ENCODE measurements at places on chromosomes 12 and 14.

DNA sequence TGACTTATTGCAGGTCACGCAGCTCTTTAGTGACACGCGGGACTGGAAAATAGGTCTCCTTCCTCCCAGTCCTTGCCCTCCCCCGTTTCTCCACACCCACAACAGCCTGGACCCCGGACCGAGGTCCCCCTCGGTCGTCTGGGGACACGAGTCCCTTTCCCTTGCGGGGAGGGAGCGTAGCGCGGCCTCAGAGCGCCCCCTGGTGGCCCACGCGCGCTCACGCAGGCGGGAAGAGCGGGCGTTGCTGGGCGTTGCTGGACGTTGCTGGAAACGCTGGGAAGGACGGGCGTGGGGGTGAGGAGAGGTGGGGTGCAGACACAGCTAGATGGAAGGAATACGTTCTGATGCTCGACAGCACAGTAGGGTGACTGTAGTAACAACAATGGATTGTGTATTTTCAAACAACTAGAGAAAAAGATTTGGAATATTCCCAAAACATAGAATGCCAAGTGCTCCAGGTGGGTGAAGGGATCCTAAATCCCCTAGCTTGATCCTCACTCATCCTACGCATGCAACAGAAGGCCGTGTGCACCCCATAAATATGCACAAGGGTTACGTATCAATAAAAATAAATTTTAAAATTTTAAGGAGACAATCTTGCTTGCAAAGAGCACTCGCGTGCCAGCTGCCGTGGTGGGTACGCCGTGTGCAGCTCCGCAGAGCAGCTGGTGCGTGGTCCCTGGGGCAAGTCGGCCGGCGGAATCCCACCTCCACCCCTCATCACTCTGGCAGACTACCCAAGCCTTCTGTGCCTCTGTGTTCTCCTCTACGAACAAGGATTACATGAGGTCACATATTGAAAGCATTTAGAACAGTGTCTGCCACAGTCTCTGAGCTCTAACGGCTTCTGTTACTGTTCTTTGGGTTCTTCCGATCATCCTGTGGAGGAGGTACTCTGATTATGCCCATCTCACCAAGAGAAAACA is 87.4 kb downstream of the B4GALNT3 start:
- peak; percentile 74 for DNase-seq

- DNase-seq: no peak
Measured at GRCh38 chr12:65941388-65941787, 117.1 kb downstream of the HMGA2 start.

DNA sequence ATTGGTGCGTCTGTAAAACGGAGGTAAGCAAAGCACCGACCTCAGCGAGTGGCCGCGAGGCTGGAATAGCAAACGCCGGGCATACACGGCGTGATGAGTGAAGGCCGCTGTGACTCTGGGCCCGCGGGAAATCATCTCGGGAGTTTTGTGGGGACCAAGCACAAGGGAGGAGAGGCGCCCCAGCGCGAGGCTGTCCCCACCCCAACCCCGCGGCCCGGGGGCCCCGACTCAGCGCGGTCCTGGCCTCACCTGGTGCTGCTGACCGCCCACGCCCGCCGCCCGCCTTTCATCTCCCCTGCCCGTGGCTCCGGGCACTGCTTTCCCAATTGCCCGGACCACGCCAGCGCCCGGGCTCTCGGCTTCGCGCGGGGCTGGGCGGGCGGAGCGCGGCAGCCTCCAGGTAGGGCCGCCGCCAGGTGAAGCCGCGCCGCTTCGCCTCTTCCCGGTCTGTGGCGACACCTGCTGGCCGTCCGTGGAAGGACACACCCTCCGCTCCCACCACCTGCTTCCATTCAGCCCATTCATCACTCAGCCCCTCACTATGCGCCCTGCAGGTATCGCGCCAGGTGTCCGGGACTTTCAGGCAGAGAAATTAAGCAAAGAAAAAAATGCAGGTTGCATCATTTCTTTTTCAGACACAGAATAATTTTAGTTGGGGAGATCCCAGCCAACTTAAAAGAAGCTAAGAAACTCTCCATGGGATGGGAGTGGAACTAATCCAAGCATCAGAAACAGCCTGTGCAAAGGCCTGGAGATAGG is 360.4 kb downstream of the MED13L start:
- peak; percentile 80 for DNase-seq

DNA sequence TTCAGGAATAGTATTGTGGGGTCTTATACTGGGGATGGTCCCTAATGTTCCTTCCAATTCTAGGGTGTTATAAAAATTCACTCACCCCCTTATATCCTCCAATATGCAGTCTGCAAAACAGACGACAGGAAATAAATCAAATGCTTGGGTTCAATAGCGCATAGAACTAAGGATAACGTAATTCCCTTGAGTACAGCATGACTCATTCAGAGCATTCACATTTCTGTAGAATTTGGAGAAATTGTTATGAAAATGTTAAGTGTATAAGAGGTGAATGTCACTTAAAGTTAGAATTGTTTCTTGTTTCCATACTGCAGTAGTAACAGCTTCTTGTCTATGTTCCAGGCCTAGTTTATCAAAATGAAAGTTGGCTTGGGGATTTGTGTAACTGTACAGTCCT is 271.4 kb downstream of the RPS29 start:
- no peak for DNase-seq

DNA sequence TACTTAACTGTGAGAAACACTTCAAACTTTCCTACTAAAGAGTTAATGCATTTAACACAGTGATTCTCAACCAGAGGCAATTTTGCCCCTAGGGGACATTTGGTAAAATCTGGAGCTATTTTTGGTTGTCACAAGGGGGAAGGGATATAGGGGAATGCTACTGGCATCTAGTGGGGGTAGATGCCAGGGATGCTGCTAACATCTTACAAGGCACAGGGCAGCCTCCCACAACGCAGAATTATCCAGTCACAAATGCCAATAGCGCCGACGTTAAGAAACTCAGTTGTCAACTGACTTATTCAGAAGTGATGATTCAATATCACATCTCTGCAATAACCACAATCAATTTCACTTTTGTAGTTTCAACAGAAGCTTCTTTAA is 2.0 kb downstream of the EEA1 start:
- DNase-seq: no peak

GRCh38 chr12:110107369-110108281 is 16.5 kb upstream of the IFT81 start:
- no peak for DNase-seq

DNA sequence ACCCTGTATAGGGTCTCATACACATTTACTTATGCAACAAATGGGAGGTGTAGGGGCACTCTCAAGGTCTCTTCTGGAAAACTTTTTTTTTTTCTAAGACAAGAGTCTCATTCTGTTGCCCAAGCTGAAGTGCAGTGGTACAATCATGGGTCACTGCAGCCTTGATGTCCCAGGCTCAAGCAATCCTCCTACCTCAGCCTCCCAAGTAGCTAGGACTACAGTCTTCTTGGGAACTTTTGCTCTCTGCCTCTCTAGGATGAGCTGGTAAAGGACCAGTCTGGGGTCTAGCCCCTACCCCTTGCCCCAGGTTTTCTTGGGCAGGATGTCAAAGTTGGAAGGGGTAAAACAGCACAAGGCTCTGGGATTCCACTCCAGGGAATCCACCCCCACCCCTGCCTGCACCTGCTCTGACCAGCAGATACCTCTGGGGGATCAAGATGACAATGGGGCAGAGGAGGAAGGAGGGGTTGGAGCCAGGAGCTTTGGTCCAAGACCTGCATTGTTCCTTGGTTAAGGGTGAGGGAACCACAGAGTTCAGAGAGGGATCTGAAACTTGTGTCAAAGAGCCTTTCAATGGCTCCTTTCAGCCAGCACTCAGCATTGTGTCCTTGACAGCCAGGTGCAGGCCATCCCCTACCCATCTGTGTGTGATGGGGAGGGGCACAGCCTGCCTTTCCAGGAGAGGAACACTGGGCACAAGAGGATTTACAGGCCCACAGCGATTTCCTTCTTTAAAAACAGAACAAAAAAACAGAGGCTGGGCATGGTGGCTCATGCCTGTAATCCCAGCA is 12.2 kb downstream of the CTDSP2 start:
- DNase-seq: no peak

GRCh38 chr12:132639956-132640520 is 21.5 kb downstream of the P2RX2 start:
- no peak for DNase-seq

- DNase-seq: no peak
Measured at GRCh38 chr12:57580466-57580795, 10.6 kb upstream of the PIP4K2C start.

DNA sequence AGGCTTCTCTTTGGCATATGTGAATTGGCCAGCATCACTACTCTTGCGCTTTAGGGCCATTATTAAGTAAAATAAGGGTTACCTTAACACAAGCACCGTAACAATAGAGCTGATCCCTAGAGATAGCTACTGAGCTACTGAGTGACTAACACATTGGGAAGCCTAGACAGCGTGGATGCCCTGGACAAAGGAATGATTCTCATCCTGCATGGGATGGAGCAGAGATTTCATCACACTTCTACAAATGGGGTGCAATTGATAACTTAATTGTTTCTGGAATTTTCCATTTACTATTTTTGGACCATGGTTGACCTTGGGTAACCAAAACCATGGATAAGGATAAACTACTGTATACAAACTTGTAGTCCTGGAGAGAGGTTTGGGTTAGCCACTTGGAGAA is 57.1 kb downstream of the FBXO34 start:
- DNase-seq: no peak

GRCh38 chr12:11901701-11902524 is 168.8 kb upstream of the BCL2L14 start:
- DNase-seq: no peak

DNA sequence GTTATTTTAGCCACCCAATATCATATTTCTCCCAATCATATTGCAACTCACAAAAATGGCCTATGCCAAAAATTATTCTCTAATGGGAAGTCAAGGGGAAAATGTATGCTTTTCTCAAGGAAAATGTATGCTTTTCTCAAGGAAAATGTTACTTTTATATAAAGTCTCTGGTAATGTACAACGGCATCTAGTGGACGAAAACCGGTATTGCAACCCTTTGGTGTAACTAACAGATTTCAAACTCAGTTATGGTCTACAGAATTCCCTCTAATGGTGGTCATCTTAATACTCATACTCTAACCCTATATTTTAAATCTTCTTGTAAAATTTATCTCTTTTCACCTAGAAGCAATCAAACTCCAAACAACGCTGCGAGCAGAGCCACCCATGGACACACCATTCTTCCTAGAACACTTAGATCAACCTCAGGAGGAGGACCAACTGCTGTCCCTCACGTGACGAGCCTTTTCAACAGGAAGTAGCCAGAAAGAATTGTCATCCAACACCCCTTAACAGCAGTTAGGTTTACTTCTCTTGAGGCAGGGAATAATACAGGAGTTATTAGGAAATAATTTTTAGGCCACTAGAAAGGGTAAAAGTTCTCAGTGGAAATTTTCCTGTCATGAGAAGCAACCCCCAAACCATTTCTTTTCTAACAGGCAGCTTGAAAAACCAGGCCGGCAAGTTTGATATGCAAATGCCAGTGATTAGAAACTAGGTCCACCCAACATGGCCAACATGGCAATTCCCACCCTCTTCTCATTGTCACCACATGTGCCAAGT is 20.1 kb downstream of the APOBEC1 start:
- no peak for DNase-seq

DNA sequence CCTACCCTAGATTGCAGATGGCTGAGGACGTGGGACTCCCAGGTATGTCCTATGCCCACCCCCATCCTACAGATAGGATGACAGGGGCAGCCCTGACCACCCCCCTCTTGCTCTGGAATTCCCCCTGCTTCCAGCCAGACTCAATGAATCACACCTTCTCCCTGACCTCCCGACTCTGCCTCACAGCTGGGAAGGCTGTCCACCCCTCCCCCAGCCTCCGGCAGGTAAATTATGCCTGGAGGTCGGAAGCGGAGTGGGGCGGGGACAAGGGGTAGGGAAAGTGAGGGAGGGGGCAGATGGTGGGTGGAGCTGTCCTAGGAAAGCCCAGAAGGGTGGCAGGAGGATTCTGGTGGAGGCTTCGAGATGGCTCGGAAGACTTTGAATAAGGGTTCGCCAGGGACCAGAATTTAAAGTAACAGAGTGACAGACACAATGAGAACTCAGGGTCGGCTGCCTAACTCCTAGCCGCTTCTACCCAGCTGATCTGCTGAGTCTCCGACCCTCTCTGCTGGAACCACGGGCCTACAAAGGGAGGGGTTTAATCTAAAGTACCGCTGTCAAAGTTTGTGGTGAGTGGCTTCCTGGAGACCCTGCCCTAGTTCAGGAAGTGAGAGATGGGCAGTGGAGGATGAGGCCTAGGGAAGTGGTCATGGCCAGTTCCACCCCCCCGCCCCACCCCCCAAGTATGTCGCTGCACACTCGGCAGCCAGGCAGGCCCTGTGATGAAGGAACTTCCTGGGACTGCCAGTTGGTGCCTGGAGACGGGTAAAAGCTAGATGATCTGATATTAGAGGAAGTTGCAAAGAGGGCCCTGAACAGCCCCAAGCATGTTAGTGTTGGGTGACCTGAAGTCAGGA is 4.2 kb downstream of the PLEKHG3 start:
- DNase-seq: no peak

- DNase-seq: no peak
Measured at GRCh38 chr12:128667193-128667592, 156.6 kb downstream of the SLC15A4 start.

- DNase-seq: no peak
Measured at GRCh38 chr12:29653286-29653685, 130.5 kb downstream of the TMTC1 start.

GRCh38 chr12:85663631-85664030 is 172.6 kb downstream of the RASSF9 start:
- DNase-seq: no peak

GRCh38 chr12:9710584-9711375 is 22.1 kb downstream of the CLECL1 start:
- DNase-seq: no peak

DNA sequence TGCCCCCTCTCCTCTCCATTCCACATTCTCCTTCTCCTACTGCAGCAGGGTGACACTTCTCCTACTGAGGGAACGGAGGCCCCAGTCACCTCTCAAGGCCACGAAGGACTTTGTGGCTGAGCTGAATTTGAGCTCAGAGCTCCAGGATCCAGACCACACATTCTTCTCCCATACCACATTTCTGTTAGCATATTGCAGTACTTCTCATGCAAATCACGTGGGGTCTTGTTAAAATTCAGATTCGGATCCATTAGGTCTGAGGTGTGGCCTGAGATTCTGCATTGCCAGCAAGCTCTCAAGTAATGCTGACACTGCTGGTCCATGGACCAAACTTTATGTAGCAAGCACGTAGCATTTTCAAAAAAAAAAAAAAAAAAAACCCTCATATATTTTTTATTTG is 9.6 kb upstream of the IFI27L2 start:
- no peak for DNase-seq

- DNase-seq: no peak
Measured at GRCh38 chr14:43356979-43357545, 1150.0 kb downstream of the FSCB start.

Data from mucosa of descending colon (tissue), 3 donors.